ENCODE measurements at places on chromosomes 2 and 18.

DNA sequence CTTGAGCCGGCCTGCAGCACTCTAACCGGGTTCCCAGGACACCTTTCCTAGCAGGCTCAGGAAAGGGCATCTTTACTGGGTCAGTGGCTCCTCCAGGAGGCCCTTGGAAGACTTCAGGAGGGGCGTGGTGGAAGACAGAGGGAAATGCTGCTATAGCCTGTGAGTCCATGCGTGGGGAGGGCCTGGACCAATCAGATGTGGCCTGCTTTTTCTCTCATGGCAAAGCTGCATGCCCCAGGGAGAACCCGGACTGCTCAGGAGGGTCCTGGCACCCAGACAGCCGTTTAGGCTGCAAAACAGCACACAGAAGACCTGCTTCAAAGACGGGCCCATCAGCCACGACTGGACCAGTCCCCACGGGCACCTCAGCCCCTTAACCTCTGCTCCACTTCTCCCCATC is 84.4 kb downstream of the EIPR1 start:
- no peaks in the 10 kb centered on the region for H3K4me1 ChIP-seq
- peaks cover 12% of the 10 kb centered on the region for H3K36me3 ChIP-seq
- no peak overlapping the region for H3K4me3 ChIP-seq
- no peak overlapping the region for H3K27ac ChIP-seq

GRCh38 chr2:156649596-156649995 is 213.4 kb downstream of the GPD2 start:
- no peak overlapping the region for H3K4me3 ChIP-seq
- no peaks in the 10 kb centered on the region for H3K4me1 ChIP-seq

DNA sequence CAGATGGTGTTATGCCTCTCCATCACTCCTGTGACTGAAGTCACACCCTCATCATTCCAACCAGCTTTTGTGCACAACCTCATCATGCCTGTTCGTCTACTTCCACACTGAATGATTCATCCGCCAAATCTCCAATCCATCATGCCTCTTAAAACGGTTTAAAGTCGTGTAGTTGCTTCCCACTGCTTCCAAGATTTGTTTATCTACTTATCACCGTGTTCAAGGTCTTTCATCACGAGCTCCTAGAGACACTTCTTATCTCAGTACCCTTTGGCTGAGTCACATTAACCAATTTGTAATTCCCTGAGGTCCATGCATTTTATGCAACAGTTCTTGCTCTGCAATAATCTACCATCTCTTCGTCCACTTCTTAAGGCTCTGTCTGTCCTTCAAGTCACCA is 592.3 kb upstream of the ID2 start:
- H3K36me3 ChIP-seq: no peaks in the 10 kb centered on the region
- no peaks in the 10 kb centered on the region for H3K27me3 ChIP-seq
- H3K4me3 ChIP-seq: no peak overlapping the region
- H3K27ac ChIP-seq: no peak overlapping the region
- no peak for DNase-seq
- no peaks in the 10 kb centered on the region for H3K4me1 ChIP-seq

- no peak overlapping the region for H3K4me3 ChIP-seq
- DNase-seq: peak; percentile 69
- H3K27ac ChIP-seq: no peak overlapping the region
- H3K4me1 ChIP-seq: no peaks in the 10 kb centered on the region
Observed at GRCh38 chr2:202121532-202122162, 48.6 kb downstream of the KIAA2012 start.

GRCh38 chr2:28357055-28357454 is 35.6 kb upstream of the FOSL2 start:
- H3K27ac ChIP-seq: no peak overlapping the region
- DNase-seq: no peak
- no peaks in the 10 kb centered on the region for H3K36me3 ChIP-seq
- H3K27me3 ChIP-seq: no peaks in the 10 kb centered on the region
- H3K4me1 ChIP-seq: peaks cover 2% of the 10 kb centered on the region
- H3K4me3 ChIP-seq: no peak overlapping the region
